ENCODE measurements at places on chromosomes 16 and 17.

- DNase-seq = no peak
Observed at GRCh38 chr16:15526731-15527130, 92.3 kb downstream of the BMERB1 start.

DNA sequence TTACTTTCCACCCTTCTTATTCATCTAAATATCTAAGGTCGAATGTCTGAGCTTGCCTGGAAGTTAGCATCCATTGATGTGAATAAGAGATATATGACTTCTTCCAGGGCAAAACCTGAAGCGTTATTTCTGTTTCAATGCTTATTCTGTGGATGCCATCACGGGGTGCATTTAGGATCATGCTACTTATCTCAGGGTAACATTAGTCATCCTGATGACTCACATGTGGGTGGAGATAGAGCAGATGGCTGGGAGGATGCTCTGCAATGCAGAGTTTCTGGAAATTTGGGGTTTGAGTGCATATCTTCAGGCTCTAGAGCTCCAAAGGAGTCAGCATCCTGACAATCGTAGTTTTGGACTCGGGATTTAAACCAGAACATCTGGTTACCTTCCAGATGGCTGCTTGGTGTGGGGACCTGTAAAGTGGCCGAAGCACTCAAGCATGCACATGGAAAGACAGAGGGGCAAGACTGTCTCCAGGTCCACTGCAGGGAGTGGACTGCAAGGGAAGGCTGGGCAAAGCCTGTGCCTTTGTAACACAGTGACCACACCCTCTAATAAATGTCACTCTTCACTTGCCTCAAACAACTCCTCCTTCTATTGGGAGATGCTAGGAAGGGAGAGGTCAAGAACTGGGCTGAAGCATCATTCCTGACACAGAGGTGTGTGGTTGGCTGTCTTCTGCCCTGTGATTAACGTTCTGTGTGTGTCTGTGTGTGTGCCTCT, 175.2 kb upstream of the SALL1 start:
- DNase-seq = no peak

GRCh38 chr16:8682551-8683259, 8.3 kb downstream of the ABAT start:
- DNase-seq = no peak

GRCh38 chr16:47644166-47644565, 183.0 kb downstream of the PHKB start:
- no peak for DNase-seq

GRCh38 chr17:76585649-76586593, at the start of gene ST6GALNAC2:
ST6GALNAC2 (minus strand) TSS chr17:76585860; CDS start chr17:76585808, 52 bp downstream.
- DNase-seq = no peak

- DNase-seq = no peak
Observed at GRCh38 chr16:77946823-77947222, 75.5 kb upstream of the CLEC3A start.

DNA sequence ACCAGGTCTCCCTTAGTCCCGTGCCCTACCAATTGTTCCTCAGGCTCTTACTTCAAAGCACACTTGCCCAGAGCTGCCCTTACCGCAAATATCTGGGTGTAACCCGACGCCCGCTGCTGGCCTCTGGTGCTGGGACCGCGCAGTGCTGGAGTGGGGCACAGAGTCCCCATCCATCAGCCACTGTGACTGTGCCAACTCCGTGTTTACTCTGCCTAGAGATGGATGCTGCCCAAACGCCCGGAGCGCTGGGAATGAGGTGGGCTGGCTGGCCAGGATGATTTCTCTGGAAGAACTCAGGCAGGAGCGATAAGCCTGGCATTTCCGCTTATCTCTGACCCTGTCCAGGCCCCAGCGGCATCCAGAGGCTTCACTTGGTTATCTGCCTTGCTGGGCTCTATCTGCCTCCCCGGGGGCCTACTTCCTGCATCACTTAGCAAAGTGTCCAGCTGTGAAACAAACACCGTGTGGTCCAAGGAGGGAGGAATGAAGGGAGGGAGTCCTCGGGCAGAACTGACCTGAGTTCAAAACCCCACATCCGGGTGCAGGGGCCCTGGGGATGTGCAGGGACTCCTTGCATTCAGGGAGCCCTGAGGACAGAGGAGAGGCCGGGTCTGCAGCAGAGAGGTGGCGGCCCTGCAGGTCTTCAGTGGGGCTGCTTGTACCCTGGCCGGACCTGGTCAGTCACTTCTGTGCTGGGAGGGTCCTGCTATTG, 9.4 kb upstream of the MYLK3 start:
- DNase-seq = no peak

- no peak for DNase-seq
Observed at GRCh38 chr16:56734429-56734828, 4.5 kb downstream of the NUP93 start.

GRCh38 chr16:87392821-87393679, 914 bp downstream of the MAP1LC3B start:
- DNase-seq = no peak

DNA sequence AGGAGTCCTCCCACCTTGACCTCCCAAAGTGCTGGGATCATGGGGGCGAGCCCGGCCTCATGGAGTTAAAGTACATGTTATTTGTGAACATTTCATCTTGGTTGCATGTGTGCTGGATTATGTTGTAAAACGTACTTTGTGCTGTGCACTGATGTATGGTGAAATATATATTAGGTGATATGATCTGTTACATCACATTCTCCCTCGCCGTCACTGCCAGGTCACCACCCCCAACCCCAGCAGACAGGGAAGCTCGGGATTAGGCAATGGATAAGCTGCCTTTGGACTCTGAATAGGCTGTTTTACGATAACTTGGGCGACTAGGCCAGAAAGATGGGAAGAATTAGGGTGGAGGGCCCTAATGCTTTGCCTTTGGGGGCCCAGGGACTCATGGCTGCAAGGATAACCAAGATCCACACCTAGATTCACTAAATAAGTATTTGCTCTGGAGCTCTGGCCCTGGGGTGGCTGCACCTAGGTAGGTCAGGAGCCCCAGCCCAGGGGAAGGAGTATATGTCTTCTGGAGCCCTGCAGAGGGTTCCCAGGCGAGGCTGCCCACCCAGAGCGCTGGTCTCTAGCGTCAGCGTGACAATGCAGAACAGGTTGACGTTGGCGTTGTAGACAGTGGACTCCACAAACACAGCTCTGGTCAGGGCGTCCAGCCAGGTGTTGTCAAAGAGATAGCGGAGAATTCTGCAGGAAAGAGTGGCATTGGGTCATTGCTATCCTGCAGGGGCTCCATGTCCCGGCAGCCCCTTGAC, 27.1 kb upstream of the GCSH start:
- no peak for DNase-seq

DNA sequence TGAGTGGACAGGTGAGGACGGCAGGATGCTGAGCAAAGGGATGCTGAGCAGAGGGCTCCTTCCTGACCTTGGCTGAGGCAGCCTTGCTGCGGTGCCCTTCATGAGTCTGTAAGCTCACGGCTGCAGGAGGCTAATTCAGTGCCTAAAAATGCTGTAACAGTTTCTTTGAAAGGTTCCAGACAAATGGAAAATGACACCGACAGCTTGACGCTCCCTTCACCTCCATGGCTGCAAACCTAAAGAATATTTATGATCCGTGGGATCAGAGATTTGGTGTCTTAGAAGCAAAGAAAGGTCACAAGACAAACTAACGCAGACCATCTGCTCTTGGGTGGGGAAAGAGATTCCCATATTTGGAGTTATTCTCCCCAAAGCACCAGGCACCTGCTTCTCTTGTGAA, 28.0 kb downstream of the TOM1L2 start:
- DNase-seq = no peak

DNA sequence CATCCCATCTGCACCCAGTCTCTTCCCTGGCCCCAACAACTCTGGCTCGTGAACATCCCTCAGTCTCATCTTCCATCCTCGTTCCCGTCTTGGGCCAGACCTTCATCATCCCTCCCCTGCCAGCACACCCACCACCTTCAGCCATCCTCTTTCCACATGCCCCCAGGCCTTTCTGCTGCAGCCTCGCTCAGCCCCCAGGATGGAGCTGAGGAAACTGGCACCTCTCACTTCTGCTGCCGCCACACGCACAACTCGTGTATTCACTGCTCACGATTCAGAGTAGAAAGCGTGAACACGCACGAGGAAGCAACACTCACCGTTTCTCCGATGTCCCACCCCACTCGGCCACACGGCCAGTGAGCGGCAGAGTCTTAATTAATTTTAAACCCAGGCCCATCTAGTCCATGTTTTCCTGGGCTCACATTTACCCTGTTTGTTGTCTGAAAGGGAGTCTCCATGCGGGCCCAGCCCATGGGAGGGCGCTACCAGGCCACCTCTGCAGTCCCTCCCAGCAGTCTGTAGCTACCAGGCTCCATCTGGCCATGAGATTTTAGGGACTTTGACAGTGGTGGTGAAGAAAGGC, 12.5 kb downstream of the C16orf90 start:
- no peak for DNase-seq

DNA sequence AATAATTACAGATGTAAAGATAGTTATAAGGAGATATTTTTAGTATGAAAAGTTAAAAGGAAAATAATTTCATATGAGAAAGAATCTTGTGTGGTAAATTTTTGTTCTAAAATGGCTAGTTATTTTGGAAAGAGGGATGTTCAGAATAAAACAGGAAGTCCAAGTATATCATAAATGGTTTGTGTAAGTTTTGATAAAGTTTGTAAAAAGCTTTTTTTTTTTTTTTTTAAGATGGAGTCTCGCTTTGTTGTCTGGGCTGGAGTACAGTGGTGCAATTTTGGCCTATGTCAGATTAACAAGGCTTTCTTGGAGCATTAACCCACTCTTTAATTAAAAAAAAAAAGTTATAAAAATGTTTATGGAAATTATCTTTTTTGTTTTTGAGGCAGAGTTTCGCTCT, 8.2 kb upstream of the CDK10 start:
- DNase-seq = no peak

GRCh38 chr16:64449506-64449905, 672.4 kb downstream of the CDH11 start:
- DNase-seq = no peak

- DNase-seq = no peak
Observed at GRCh38 chr16:58042001-58042885, 16.7 kb downstream of the MMP15 start.

DNA sequence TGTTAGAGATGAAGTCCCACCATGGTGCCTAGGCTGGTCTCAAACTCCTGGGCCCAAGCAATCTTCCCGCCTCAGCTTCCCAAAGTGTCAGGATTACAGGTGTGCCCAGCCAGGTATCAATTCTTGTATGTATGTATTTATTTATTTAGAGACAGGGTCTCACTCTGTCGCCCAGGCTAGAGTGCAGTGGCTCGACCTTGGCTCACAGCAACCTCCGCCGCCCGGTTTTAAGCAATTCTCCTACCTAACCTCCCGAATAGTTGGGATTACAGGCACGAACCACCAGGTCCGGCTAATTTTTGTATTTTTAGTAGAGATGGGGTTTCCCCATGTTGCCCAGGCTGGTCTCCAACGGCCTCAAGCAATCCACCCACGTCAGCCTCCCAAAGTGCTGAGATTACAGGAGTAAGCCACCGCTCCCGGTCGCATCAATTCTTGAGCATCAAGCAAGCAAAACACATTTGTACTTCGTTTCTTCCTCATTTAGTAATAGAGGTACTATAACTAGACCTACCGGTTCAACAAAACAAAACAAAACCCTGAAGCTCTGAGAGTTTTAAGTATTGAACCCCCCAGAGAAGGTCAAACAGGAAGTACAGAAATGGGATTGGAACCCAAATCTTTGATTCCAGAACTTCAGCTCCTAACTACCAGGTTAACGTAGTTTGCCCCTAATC, 1.0 kb upstream of the ZNF500 start:
- no peak for DNase-seq

DNA sequence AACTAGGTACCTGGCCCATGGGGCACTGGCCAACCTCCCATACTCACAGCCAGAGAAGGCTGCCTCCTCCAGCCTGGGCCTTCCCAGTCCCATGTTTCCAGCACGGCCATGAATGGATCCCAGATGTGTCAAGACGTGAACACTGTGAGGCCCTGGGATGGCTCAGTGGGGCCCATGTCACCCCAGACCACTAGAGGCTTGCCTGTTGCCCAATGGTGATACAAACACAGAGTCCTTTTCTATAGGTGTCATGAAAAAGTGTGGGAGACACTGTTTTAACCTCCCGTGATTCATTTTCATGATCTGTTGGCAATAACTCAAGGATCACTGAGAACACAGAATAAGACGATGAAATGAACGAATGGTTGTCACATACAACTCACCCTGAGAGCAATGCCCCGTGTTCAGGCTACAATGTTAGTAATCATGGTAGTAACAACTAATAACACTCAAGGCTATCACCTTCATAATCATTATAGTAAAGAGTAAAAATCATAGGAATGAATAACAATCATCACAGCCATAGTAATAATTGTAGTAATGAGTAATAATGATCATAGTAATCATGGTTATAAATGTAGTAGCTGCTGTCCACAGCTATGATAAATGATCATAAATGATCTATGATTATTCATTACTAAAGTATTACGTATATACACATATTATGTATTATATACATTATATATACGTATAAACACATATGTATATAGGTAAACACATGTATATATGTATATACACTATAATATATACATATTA, 64.0 kb downstream of the DYNLRB2 start:
- DNase-seq = no peak

DNA sequence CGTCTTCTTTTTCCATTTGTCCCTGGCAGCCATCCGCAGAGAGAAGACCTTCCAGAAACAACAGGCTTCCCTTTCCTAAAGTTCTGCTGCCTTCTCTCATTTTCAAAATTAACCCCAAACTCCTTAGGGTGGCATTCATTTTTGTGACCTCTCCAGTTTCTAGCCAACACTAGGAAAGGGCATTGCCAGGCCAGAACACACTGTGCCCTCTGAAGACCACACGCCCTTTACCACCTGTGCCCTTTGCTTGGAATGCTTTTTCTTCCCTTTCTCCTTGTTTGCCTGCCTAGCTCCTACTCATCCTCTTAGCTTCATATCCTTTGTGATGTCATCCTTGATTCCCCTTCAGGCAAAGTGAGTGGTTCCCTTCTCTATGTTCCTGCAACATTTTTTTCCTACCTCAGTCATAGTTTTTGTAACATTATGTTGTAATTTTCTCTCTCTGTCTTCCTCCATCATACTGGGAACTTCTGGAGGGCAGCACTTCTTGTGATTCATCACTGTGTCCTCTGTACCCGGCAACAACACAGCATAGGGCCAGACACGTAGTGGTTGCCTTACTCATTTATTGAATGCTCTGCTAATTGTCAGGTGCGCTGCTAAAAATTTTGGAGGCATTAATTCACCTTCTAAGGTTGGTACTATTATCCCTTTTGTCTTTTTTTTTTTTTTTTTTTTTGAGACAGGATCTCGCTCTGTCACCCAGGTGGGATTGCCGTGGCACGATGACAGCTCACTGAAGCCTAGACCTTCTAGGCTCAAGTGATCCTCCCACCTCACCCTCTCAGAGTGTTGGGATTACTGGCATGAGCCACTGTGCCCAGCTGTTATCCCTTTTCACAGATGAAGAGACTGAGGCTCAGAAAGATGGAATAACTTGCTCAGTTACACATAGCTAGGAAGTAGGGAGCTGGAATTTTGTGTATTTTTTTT, 1.0 kb downstream of the KAT8 start:
- no peak for DNase-seq

Measured in stimulated activated CD8-positive, alpha-beta memory T cell treated with anti-CD3 and anti-CD28 coated beads, Interleukin-4, amount 100 ng/mL, for 4 hours (primary cell).